ENCODE measurements at places on chromosomes 1 and 21.

DNA sequence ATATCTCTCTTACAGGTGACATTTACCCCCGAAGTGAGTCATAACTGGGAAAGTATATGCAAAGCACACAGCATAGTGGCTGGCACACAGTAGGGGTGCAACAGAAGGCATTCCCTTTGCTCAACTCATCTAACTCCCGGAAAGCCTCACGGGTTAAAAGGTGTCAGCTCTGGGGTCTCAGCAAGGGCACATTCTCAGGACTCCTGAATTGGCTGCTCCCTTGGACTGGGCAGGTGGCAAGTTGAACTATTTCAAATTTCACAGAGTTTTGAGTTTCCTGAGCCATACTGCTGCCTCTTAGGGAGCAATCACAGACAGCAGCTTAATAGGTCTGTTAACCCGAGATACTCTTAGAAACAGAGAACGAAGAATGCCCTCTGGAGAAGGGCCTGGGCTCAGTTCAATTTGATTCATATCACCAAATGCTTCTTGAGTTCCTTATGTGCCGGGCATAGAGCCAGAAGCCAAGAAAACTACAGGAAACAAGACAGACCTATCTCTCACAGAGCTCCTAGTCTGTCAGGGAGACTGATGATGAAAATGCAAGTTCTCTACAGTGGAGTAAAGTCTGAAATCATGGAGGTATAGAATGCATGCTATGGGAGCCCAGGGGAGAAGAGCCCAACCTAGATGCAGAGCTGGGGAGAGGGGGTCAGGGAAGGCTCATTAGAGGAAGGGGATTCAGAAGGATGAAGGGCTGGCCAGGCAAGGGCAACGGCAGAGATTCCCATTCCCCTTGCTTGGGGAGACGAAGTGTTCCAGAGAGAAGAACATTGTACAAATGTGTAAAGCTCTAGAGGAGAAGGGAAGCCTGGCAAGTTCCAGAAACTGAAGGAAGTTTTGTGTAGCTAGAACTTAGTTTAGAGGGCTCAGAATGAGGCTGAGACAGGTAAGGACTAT, 143.9 kb upstream of the HMGB4 start:
- no peak for DNase-seq

- peak; percentile 73 for DNase-seq
Measured at GRCh38 chr1:31939484-31940329, 1.5 kb upstream of the PTP4A2 start.

DNA sequence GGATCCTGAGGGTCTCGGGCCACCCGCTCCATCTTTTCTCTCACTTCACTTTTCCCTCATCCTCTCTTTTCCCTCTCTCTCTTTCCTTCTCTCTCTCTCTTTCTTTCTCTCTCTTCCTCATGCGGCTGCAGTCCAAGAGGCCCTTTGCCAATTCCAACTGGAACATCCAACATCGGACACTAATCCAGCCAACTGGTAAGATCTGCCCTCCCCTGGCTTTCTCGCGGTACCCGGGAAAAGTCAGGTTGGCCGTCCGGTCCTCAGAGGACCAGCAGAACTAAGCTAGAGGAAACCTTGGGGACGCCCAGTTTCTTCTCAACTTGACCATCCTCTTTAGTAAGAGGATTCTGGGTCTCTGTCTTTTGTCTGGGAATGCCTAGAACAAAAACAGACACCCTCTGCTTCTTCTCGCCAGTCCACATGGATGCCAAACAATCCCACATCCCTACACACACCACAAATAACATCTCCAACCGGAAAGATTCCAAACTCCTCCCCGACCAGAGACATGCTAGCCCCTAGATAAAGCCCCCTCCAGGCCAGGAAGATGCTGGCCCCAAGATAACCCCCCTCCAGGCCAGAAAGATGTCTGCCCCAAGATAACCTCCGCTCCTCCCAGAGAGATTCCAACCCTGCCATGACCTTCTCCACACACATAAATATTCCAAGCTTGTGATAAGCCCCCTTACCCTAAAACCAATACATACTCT, 3.2 kb upstream of the SETD4 start:
- no peak for DNase-seq

DNA sequence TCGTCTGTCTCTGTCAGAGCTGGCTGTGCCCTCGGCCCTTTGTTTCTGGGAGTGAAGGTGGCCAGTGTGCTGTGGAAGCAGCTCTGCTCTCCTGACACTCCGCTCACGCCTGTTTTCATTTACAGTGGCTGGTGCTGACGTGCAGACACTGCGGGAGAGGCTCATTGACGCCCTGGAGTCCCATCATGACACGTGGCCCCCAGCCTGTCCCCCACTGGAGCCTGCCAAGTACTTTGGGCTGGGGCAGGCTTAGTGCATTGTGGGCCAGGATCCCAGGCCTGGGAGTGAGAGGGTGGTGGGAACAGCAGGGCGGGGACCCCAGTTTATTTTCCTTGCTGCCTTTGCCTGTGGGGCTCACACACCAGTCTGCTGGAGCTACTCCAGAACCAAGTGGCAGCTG, 21.1 kb downstream of the QSOX1 start:
- no peak for DNase-seq

DNA sequence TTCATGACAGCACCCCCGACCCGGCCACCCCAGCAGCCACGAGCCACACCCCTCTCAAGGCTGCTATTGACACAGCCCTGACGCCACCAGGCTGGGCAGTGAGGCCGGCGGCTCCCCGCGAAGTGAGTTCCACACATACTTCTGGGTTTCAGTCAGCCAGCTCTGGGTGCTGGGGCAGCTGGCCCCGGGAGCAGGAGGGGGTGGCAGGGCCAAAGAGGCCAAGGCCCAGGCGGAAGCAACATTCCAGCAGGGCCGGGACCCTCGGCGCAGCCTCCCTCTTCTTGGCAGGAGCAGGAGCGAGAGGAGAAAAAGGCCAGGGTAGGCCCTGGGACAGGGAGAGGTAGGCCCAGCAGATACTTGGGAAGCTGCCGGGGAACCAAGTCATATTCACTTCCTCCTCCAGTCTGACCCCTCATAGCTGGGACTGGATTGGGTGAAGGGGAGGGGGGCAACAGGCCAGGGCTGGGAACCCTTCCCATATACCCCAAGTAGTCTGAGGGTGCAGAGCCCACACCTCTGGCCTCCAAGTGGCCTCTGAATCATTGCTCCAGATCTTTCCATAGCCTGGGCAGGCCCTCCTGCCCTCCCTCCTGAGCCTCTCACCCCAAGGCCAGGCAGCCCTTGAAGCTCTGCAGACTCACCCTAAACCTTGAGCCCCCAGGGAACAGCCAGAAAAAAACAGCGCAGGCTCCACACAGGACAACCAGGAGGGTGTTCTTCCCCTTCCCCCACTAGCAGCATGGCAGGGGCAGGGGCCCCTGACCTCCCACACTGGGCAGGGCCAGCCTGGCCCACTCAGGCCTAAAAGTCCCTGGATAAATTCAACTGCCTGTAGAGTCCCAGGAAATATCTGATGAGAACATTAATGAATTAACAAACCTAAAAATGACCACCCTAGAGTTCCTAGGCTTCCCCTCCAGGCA, 5.7 kb downstream of the HSPG2 start:
- peak; percentile 93 for DNase-seq

GRCh38 chr1:52928015-52928404, 934 bp downstream of the SCP2 start:
- DNase-seq, result no peak

DNA sequence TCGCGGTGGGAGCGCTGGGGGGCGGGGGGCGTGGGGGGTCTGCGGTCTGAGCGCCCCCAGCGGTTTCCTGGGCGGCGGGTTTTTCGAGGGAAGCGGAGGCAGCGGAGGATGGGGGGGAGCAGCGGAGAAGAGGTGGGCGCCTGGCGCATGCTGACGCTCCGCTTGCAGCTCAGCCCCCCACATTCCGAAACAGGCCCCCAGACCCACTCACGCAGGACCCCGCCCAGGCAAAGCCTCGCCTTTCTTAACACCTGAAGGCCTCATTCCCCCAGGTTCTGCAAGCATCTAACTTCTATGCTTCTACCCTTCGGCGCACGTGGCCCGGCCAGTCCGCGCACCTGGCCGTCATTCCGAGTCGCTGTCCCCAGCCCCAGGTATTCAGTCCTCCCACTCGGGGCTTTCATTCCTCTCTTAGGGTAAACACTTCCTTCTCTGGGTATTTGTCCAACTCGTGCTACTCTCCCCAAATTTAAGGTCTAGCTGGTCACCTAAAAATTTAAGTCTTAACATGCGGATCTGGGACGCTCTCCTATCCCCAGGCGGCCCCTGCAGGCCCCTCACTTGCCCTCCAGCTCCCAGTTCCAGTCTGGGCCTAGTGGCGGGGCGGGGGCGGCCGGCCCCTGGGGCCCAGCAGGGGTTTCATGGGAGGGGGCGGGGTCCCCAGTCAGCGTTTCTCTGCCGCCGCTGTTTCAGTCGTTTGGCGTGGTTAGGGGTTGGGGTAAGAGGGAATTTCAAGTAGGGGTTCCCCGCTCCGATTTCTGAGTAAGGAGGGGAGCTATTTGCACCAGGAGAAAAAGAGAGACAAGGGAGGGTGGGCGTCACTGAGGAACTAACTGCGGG, 2.8 kb upstream of the ZBTB7B start:
- no peak for DNase-seq

DNA sequence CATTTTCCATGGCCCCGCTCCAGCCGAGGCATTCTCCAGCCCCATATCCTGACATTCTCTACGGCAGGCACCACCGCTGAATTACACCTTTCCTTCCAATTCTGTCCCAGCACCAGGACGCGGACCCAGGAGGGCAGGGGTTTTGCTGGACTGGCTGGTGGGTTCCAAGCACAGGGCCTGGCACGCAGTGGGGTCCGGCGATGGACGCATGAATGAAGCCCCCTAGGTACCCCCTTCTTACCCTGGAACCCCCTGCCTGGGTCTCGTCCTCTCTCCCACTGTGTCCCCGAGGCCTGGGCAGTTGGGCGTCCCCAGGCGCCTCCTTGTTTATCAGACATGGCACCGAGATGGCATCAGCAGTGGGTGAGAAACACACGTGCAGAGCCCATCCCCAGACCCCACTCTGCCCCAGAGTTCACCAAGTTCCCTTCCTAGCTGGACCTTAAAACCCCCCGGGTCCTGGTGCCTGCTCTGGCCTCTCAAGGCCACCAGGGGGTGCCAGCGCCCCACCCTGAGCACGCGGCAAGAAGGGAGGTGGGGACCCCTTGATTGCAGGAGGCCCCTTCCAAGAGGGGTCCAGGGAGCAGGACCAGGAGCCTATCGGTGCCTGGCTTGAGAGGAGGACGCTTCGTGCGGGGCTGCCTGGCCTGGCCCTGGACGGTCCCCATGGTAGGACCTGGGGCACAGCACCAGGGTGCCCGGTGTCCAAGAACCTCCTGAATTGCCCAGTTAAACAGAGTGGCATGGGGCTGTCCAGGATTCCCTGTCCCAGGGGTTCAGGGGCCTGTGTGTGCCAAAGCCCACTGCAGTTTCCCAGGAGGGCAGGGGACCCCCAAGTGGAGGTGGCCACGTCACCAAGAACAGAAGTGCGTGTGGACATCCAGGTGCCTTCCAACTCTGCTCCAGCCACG, 46.1 kb downstream of the MEGF6 start:
- peak; percentile 4 for DNase-seq

DNA sequence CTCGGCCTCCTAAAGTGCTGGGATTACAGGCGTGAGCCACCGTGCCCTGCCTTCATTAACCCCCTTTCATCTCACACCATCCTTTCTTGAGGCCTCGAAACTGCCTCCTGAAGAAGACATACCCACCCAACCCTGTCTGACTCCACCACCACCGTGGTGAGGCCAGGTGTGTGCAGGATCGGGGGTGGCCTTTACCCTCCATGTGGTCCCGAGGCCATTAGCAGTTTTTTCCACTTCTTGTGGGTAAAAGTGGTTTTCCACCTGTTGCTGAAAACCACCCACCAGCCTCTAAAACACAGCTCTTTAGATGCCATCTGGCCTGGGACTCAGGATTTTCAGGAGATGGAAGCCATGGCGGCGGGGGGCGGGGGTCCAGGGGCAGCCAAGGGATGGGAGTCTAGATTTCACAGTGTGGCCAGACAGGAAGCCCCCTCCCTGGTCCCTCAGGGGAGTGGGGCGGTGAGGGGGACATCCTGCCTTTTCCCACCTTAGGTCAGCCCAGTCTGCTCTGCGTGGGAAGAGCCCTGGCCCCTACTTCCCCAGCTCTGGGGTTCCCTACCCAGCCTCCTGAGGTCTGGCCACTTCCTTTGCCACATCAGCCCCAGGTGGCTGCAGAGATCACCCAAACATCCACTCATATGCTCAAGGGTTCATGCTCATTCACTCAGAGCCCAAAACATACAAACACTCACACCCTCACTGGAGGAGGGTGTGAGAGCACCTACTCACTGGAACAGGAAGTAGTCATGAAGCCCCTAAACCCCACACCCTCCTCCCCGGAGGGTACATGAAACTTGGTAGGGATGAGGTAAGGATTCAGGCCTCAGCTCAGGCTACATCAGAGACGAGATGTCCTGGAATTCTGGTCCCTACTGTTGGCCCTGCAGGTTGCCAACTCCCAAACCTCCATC, 2.3 kb downstream of the FGR start:
- DNase-seq, result no peak

DNA sequence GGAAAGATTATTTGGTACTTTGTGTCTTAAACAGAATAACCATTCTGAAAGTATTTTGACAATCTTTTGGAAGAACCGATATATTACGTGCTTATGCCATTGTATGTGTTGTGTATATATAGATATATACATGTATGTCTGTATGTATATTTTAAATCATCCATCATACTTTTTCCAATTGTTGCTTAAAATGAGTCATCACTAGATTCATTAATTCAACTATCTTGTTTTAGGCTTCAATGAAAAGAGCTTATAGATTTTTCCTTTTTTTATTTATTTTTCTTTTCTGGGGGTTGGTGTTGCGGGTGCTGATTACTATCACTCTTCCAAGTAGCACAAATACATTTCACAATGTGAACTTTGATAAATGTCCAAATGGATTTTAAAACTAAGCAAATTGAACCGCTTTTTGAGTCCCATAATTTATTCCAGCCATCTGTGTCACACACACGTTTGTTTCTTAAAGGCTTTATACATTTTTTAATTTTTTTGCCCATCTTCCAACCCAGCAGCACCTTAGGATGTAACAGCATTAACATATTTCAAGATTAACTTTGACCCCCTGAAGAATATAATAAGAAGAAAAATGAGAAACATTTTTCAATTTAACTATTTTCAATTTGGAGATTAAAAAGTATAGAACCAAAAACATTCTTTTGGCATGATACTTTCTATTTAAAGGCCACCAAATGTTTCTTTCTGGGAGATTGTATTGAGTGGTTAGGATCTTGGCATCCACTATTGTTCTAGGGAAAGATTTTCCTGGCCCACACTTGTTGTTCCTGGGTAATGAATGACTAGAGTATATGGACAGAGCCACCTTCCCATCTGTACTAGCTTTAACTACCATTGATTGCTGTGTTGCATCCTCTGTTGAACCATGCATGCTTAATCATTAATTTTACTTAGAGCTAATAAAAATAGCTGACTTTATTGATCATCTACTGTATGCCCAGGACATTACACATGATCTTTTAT, 9.3 kb upstream of the DPYD start:
- no peak for DNase-seq

- peak; percentile 14 for DNase-seq
Measured at GRCh38 chr1:235533476-235534168, 29.4 kb upstream of the B3GALNT2 start.

DNA sequence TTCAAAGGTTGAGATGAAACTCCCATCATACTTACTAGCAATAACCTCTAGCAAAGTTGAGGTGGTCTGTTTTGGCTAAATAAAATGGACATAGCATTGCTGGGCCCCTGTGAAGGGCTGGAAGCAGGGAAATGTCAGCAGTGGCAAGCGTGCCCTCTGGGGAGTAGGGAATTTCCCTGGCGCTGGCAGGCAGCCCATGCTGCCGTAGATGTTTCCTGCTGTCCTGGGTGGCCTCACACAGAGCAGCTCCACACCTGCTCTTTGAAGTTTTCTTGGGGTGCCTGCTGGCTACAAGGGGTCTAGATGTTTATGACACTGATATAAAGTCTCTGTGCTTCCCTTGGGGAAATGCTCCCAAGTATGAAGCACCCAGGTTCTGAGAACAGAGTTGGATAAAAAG, 30.2 kb downstream of the ADARB1 start:
- DNase-seq, result no peak
